Large intestine (tissue), 12 donors: ENCODE measurements at places on chromosomes 12 and 14.

DNA sequence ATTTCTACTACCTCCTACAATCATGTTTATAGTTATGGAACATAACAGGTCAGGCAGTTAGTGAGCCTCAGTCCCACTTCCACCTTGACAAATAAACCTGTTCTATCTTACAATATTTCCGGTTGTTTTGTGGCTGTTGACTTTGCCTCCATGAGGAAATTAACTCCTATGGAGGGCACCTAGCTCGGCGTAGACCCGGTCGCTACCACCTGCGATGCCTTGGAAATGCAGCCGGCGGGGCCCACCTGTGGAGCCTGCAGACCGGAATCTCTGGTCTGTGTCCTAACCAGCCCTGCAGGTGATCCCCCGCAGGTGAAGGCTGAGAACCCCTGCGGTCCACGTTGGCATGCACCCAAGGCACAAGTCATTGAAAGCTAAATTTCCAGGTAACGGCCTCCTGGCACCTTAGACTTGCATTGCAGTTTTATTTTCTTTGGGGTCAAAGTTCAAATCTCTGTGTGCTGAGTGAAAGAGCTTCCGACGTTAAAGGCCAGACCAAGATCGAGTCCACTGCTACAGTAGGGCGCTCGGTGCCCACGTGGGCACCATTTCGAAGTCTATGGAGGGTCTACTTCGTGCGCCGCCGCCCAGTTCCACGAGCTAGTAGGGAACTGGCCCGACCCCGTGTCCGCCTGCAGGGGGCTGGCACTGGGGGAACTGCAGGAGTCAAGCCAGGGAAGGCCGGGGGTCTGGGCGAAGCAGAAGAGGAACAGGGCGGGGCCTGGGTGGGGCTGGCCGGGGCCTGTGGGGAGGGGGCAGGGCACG is 782 bp upstream of the PIWIL1 start:
- DNase-seq: peak; percentile 14

GRCh38 chr14:101508196-101508947 is 52.9 kb upstream of the DIO3 start:
- DNase-seq: no peak

DNA sequence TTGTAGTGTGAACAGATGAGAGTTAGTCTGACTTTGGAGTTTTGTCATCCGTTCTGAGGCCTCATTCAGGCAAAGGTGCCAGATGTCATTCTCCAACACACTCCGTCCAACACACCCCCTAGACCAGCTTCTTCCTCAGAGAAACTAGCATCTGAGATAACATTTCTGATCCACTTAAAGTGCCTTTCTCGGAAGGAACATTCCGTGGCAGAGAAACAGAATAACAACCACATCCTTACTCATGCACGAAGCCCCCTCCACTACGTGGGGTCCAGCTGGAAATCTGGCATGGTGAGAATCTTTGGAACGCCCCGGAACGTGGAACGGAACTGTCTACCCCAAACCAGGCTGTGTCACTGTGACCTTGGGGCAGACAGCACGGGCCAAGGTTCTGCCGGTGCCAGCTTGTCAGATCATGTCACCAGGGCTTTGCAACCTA is 17.0 kb upstream of the BCL7A start:
- no peak for DNase-seq

DNA sequence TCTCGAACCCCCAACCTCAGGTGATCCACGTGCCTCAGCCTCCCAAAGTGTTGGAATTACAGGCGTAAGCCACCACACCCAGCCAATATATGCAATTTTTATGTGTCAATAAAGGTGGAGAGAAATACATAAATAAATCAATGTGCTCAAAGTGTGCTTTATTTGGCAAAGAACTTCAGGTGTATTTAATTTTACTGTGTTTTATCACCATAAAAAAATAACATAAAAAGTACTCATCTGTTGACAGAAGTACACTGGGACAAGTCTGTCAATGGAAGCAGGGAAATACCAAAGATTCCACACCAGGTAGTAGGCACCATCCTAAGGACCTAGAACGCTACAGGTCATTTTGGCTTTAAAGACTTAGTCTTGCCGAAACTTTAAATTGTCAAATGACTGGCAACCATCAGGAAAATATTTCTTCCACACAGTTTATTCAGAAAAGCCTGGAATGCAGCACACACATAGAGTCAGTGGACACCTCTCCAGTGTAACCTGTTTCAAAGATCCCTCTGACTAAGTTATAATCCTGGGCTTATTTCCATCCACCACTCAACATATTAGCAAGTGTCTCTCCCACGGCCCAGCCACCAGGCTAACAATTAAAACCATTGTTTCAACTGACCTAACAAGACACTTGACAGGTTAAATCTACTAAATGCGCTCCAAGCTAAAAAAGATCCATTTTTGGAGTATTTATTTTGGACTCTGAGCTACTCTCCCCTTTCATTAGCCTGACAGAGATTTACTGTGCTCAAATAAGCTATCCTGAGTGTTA is 4.2 kb downstream of the ERO1A start:
- DNase-seq: no peak

GRCh38 chr14:87321548-87321947 is 671.4 kb downstream of the GALC start:
- no peak for DNase-seq

DNA sequence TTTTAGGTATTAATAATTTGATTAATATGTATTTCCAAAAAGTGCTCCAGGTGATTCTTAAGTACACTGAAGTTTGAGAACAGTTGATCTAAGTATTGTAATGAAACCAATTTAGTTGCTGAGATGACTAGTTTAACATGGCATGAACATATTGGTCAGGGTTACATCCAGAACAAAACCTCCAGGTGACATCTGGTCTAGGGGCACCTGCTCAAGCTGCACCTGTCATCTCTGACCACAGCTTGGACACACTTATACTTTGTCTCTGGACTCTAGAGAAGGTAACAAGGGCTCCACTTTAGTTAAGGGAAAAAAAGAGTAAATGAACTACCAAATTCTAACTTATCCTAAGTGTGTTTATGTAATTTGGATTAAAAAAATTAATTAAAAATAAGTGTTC is 8.1 kb downstream of the ARID2 start:
- no peak for DNase-seq

DNA sequence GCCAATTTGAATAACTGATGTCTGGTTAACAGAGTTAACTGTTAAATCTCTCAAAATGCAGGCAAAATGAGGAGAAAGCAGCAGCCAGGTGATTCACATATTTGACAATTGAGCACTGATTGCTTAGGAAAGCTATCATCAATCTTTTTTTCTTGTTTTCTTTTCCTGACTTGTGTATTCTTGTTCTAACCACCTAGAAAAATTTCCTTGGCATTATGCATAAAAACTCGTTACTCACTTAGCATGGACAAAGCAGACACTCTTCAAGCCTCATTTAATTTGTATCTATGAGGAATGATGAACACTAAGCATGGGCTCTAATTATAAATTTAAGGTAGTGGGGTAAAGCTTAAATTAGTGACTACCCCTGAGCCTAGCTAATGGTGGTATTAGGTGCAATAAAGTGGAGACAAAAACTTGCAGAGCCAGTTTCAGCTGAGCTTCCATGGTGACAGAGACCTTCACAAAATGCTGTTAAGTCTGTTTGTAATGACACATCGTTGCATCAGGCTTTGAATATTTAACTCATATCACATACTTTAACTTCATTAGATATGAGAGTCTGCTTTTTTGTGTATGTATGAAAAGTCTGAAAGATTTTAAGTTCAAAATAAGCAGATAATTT is 52.0 kb downstream of the RASSF9 start:
- no peak for DNase-seq

GRCh38 chr14:63670692-63671091 is 29.0 kb upstream of the WDR89 start:
- no peak for DNase-seq

- peak; percentile 75 for DNase-seq
Observed at GRCh38 chr14:31950764-31951637, 126.1 kb upstream of the ARHGAP5 start.

DNA sequence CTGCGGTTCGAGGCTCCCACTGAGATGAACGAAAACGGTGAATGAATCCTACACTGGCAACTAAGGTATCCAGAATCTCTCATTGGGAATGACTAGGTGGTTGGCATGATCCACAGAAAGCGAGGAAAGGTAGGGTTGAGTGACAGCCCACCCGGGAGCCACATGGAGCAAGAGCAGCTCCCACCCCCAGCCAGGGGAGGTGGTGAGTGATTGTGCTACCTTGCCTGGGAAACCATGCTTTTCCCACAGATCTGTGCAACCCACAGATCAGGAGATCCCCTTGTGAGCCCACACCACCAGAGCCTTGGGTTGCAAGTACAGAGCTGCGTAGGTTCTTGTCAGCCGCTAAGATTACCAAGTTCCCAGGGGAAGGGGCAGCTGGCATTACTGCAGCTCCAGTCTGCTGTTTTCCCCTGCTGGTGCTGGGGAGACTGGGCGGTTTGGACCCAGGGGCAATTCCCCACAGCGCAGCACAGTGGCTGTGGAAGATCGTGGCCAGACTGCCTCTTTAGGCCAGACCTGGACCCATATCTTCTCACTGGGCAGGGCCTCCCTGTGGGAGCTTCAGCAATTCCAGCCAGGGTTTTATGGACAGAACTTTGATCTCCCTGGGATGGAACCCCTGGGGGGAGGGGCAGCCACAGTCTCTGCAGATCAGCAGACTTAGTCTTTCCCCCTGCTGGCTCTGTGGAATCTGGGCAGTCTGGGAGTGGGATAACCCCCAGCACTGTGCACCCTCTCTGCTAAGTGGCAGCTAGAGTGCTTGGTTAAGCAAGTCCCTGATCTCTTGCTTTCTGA is 44.6 kb upstream of the PPP4R3A start:
- DNase-seq: peak; percentile 97

- peak; percentile 25 for DNase-seq
Observed at GRCh38 chr12:83318386-83319098, 631.8 kb downstream of the TMTC2 start.

DNA sequence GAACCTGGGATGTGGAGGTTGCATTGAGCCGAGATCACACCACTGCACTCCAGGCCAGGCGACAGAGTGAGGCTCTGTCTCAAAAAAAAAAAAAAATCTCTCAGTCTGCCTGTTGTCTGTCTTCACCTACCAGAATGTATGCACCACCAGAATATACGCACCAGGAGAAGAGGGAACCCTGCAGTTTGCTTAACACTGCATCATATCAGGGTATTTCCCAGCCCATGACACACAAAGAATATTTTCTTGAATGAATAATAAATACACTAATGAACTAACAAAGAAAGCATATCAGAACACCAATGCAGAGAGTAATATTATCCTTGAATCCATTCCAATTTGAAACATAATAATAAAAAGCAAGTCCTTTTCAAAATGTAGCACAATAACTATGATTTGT is 44.2 kb upstream of the FOXN3 start:
- no peak for DNase-seq

- no peak for DNase-seq
Observed at GRCh38 chr12:94553130-94553519, 93.5 kb upstream of the CEP83 start.
